ENCODE measurements at places on chromosomes 4 and X.

GRCh38 chr4:123449362-123449761 is 52.8 kb downstream of the SPRY1 start:
- DNase-seq: no peak

- DNase-seq: no peak
These were observed 371.4 kb upstream of the FAM241A start for GRCh38 chr4:111773858-111774257.

DNA sequence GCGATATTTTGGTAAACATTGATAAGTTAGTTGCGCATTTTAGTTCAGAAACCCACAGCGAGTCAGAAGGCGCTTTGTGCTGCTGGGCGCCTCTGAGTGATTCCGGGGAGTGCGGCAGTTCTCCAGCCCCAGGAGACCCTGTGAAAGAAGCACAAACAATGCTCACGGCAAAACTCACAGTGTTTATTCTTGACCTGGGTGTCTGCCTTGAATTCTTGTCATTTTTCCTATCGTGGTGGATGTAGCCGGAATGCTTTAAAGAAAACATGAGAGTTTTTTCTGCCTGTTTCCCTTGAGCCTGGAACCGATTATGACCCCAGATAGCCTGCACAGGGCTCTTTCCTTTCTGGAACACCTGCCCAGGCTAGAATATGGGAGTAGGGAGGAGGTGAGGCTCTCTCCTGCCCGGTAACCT is 6.7 kb downstream of the TBL1X start:
- no peak for DNase-seq

- no peak for DNase-seq
These were observed 81.5 kb downstream of the SHROOM2 start for GRCh38 chrX:9867753-9868152.

- DNase-seq: no peak
These were observed 197.6 kb upstream of the PSAPL1 start for GRCh38 chr4:7632341-7632740.

DNA sequence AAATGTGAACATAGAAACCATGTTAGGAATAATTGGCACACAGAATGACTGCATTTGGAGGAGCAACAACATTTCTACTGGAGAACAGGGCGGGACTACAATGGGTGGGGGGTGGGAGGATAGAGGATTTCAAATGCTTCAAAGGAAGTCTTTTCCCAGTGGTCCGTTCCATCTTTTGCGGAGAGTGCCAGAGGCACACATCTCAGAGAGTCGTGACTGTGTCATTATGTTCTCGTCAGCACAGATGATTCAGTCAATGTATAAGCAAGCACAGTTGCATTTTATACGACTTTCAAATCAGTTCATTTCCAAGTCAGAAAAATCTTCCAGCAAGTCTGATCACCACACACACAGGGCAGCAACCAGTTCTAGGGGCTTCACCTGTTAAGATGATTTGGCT is 22.7 kb upstream of the GPR50 start:
- DNase-seq: no peak

GRCh38 chrX:17579026-17579425 is 158.3 kb upstream of the SCML1 start:
- no peak for DNase-seq

DNA sequence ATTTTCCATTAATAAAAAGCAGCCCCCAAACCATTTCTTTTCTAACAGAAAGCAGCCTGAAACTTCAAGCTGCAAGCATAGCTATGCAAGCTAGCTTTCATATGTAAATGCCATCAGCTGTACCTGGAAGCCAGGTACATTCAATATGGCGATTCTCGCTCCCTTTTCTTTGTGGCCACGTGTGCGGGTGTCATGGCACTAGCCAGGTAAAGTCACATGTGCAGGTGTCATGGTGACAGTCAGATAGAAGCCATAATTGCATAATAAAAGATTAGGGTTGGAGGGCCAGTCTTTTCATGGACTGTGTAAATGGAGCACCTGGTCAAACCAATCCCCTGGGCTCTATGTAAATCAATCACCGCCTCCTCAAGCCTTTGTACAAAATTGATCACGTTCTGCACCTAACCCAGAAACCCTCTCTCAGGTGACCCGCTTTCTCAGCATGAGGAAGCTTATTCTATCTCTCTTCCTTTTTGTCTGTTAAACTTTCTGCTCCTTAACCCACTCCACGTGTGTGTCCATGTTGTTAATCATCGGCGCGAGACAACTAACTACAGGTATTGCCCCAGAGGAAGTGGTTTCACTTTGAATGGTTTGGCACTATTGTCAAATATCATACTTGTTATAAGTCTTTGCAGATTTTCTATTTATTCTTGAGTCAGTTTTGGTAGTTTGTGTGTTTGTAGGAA is 18.0 kb upstream of the RHOXF2 start:
- DNase-seq: no peak

DNA sequence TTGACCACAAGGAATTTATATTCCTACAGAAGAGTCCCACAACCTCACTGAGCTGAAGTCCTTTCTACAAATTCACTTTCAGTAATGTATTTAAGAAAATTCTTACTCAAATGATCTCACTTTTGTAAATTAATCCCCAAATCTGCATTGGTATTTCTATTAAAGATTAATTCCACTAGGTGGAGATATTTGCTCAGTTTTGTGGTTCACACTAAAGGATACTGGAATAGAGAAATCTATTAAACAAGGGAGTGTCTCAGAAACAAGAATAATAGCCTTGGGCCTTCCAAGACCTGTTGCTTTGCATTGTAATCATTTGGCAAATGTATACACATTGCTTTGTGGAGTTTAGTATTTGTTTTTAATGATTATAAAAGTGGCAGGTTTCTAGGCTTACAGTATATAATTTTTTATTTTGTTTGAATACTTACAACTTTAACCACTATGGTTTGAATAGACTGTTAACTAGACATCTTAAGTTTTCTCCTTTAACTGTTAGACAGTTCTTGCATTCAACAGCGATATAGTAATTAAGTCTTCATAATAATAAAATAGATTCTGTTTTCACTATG is 25.9 kb downstream of the CFAP299 start:
- no peak for DNase-seq

DNA sequence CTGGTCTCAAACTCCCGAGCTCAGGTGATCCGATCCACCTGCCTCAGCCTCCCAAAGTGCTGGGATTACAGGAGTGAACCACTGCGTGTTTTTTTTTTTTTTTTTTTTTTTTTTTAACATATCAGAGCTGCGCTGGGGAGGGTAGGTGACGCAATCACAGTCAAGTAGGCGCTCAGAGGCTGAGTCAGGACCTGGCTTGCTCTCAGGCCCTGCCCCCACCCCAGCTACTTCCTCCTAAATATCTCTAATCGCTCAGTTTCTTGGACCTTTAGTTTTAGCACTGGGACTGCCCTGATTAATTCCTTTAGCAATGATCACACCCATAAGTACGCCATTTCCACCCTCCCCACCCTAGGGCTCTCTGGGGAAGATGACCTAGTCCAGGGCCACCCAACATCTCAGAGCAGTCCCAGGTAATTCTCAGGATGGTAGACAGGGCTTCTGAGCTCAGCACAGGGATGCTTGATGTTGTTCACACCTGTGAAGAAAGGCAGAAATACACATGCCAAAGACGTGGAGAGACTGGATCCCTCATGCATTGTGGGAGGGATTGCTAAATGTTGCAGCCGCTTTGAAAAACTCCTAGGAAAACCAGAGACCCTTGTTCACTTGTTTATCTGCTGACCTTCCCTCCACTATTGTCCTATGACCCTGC is 50.2 kb downstream of the DDX3X start:
- DNase-seq: peak; percentile 10

- no peak for DNase-seq
These were observed 33.9 kb downstream of the CLCN5 start for GRCh38 chrX:49956313-49956712.

GRCh38 chrX:43644124-43644701 is 11.9 kb upstream of the MAOA start:
- peak; percentile 35 for DNase-seq

- DNase-seq: no peak
These were observed 10.8 kb downstream of the APOO start for GRCh38 chrX:23896981-23897380.

DNA sequence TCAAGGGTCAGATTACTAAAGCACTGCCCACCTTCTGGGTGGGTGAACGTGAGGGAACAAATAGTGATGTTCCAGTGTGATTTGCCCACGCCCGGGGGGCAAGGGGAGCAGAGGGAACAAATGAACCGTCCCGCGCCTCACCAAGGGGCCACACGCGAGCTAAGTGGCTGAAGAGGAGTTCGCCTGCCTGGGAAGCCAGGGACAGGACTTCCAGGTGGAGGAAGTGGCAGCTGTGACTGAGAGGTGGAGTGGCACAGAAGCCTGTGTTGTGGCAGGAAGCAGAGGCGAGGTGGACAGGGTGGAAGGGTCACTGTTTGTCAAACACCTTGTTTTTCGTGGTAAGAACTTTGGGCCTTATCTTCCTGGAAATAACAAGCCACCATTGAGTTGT is 9.0 kb upstream of the SORBS2 start:
- no peak for DNase-seq

DNA sequence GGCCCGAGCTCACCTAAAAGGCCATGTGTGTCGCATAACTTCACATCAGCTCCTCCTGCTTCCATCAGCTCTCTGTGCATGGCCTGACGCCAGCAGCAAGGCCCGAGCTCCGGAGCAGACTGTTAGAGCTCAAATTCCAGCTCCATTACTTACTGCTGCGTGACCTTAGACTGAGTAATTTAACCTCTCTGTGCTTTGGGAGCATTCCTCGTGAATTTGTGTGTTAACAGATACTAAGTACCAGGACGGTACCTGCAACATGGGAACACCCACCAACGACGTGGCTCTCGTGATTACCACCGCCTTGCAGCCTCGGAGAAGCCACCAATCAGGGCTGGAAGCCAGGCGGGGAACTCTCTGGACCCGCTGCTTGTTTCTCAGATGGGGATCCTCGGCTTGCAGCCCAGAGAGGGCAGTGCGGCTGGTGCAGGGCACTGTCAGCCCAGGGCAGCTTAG is 12.9 kb downstream of the LETM1 start:
- peak; percentile 67 for DNase-seq

DNA sequence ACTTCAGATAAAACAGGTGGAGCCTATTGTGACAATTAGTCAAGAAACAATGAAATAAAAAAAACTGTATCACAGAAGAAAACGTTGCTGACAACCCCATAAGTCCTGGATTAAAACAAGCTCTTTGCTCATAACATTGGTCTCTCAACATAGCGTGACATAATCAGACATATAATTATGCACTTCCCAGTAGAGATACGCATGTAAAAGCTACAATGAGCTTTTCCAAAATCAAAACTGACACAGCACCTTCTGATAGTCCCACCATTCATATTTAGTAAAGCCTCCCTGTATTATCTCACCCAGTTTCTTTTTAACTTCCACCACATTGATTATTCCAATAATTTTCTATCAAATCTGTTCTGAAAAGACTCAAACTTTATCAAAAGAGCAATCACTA is 372.1 kb upstream of the SMIM31 start:
- DNase-seq: no peak

- no peak for DNase-seq
These were observed 54.0 kb upstream of the FAM120C start for GRCh38 chrX:54237014-54237413.

- DNase-seq: no peak
These were observed 111.1 kb downstream of the KLF8 start for GRCh38 chrX:56343219-56343618.

DNA sequence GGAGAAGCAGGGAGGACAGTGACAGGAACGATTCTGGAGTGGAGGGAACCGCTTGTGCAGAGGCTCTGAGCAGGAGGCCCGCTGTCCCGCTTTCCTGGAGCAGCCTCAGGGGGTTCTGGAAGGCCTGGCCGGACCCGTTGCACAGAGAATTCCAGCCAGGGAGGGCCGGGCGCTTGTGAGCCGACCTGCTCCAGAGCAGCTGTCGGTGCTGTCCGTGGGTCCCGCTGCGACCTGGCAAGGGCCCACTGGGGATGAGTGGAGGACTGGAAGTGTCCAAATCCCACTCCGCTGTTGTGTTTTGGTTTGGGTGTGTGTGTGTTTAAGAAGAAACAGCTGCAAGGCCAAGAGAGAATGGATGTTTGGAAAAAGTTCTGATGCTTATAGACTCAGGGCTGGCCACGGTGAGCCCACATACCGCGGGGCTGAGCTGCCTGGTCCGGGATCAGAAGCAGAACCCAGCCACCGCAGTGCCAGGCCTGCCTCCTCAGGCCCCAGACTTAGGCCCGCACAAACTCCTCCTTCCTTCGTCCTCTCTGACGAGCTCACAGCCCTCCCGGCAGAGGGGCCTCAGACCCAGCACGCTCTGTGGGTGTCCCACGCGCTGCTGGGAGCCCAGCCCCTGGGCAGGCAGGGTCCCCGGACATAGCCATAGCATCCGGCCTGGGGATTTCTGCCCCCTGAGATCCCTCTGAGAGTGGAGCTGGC is 73.9 kb downstream of the HTRA3 start:
- DNase-seq: no peak

- no peak for DNase-seq
These were observed 162.2 kb downstream of the DCHS2 start for GRCh38 chr4:154329268-154329868.

DNA sequence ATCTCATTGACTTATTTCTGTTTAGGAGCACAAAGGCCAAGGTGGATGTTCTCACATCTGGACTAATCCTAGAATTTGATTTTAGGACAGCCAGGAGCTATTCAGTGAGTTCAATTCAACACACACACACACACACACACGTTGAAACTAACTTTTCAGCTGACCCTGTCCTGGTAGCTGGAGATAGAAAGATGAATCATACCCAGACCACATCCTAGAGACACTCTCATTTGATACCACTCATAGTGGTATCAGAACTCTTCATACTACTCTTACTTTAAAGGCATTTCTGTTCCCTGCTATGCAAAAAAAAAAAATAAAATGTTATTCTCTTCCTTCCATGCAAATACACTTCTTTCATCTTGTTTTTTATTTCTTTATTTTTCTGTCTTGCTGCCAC is 36.7 kb downstream of the KLF8 start:
- no peak for DNase-seq

GRCh38 chr4:38723726-38724474 is 58.9 kb downstream of the TLR10 start:
- no peak for DNase-seq

GRCh38 chr4:162707962-162708361 is 458.7 kb downstream of the NAF1 start:
- no peak for DNase-seq

GRCh38 chr4:158350161-158350560 is 139.9 kb downstream of the TMEM144 start:
- no peak for DNase-seq

Data from smooth muscle cell of the brain vasculature (primary cell).